Central memory CD4-positive, alpha-beta T cell (primary cell): ENCODE measurements at places on chromosomes 16 and 17.

DNA sequence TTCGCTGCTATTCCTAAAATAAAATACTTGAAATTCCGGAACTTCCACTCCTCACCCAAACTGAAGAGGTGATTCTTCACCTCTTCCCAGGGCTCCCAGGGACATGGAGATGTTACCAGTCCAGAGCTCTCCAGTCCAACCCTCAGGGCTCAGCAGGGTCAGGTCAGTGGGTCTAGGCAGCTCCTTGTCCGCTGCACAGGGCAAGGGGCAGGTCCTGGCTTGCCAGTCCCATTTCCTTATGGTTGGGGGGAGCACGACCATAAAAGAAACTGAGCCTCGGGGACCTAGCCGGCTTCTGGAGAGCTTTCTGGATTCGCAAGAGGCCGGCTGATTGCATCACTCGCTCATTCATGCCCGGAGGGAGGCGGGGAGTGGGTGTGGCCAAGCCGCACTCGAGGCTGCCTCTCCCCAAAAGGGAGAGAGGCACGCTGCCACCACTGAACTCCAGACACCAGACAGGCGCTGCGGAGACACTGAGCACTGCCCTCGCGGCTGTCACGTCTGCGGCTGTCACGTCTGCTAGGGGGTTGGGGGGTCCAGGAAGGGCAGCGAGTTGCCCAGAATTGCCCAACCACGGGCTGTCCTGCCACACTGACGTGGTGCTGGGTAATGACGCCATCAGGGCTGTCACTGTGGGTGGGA lies 15.8 kb downstream of the SLC7A5 start:
- peak; percentile 80 for DNase-seq

DNA sequence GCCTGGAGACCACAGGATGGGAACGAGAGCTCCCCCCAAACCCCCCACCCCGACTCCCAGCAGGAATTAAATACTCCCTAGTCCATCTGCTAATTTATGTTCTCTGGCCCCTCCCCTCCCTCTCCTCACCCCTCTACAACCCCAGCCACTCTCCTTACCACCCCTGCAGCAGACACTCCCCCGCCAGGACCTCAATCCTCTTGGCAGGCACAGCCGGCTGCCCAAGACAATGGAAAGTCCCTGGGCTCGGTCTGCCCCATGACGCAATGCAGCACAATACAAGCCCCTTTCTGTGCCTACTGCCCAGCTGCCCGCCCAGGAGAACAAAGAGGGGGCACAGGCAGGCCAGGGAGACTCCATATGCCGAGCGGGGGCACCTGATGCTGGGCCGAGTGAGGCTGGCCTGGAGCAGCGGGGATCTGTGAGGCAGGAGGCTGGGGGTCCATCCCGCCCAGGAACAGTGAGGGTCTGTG lies 30.3 kb upstream of the CDC42EP4 start:
- DNase-seq = no peak

DNA sequence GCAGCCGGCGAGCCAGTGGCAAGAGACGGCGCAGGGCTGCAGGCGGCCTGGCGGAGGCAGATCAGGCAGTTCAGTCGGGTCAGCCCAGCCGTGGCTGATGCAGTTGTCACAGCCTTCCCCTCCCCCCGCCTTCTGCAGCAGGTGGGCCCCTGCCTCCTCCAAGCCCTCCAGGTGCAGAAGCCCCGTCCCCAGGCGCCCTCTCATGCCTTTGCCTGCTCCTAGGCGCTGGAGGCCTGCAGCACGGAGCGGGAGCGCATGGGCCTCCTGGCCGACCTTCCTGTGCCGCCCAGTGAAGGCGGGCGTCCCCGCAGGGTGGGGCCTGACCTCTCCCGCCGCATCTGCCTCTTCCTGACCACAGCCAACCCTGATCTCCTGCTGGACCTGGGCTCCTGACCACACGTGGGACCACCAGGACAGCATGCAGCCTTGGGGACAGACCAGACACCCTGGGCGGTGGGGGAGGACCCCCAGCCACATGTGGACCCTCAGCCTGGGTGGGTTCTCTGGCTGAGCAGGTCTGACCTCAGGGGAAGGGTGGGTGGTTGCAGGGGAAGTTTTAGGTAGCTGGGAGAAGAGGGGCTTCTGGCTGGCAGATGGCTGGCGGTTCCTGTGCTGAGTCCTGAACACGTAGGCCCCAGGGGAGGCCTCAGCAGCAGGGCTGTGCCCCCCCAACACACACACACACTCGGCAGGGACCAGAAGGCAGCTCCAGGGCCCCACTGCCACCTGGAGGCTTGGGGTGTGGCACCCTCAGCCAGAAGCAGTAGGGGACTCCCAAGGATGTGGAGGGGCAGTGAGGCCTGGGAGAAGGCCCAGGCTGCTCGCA lies 3.1 kb upstream of the MRPS34 start:
- no peak for DNase-seq

DNA sequence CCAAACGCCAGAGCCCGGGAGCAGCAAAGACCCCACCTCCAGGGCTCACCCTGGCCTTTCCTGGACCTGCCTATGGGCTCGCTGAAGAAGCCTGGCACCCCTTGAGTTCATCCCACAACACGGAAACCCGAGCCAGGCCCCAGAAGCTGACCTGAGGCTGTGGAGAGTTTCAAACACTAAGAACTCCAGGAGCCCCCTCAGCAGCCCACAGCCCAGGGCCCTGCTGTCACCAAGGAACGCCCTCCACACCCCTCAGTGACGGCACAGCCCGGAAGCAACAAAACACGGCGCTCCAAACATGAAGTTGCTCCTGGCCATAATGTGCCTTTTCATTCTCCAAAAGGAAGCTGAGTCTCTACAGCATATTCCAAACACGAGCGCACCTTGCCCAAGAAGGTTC lies 9.2 kb downstream of the SLC38A10 start:
- DNase-seq = no peak

DNA sequence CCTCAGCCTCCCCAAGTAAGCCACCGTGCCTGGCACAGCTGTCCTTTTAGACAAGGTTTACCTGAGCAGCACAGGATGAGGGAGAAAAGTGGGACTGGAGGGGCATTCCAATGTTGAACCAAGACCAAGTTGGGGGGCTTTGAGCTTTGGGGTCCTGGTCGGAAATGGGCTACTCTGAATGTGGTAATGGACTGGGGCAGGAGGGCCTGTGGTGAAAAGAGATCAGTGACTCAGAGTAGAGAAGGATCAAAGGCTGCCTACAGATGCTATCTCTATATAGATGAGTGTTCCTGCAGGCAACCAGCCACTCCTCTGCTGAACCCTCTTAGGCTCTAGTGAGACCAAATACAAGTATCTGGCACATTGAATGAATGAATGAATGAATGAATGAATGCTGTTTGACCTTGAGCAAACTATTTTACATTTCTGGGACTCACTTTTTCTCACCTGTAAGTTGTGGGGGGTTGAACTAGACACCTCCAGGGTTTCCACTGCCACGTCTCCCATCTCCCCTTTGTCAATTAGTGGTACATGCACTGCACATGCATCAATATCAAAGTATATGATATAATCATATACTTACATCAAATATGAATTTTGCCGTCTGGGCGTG lies 26.3 kb upstream of the ETV4 start:
- no peak for DNase-seq

- DNase-seq = peak; percentile 84
Observed at GRCh38 chr17:80252871-80253270, 7.8 kb upstream of the RNF213 start.

DNA sequence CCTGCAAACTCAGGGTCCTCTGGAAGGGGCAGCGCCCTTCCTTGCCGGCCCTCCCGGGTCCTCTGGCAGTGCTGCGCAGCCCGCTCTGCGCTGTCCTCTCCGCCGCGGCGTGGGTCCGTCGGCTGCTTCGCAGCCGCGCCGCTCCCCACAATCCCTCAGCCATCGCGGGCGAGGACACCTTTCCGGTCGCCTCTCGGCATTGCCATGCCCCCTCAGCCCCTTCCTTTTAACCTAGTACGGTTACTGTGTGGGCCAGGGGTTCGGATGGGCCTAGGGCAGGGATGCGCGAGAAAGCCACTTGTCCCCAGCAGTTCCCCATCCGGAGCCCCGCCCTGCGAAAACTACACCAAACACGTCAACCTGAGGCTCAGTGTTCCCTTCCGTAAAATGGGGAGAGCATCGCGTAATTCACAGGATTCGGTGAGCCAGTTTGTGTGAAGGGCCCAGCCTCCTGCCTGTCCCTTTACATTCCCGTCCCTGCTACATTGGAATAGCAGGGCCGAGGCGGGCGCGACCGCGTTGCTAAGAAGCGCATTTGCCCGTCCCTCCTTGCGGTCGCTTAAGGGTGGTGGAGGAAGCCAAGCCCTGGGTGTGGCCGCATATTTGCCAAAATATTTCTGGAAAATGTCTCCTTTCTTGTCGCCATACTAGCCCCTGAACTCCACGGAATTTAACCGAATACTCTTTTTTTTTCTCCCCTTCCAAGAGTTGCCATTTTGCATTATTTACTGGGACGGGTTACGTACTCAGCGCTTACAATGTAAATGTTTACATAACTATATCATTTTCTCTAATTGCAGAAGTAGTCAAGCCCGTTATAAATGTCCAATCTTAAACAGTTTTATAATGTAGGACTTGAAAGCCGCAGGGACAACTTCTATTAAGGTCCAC lies 13.2 kb downstream of the COPZ2 start:
- DNase-seq = peak; percentile 48

DNA sequence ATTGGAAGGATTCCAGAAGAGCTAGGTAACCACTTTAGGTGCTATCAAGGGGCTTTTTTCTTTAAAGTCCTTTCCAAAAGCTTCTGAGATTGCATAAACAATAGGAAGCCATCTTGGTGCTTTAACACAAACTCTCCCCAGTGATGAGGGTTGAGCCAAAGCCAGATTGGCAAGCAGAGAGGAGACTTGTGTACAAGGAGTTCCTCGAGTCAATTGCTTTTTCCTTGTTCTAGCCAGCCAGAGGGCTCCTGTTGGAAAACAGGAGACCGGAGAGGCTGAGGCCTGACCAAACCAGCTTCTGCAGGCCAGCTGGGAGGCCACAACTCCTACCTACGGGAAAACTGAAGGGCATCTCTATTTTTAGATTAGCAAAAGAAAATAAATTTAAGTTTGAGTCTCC lies 46.5 kb downstream of the MAPT start:
- no peak for DNase-seq

DNA sequence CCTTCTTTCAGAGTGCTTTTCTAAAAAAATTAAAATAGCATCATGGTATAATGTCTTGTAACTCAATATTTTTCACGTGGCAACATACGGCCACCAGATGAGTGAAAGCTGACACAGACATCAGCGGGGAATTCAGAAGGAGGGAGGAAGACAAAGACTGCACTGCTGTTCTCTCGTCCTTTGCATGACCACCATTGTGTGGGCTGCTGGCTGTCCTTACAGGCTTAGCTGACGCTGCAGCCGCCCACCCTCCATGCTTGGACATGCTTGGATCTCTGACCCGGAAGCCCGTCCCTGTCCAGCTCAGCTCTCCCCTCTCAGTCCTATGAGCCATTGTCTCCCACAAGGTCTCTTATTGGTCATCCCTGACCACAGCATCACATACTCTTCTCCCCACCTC lies 11.4 kb upstream of the MLYCD start:
- DNase-seq = no peak

DNA sequence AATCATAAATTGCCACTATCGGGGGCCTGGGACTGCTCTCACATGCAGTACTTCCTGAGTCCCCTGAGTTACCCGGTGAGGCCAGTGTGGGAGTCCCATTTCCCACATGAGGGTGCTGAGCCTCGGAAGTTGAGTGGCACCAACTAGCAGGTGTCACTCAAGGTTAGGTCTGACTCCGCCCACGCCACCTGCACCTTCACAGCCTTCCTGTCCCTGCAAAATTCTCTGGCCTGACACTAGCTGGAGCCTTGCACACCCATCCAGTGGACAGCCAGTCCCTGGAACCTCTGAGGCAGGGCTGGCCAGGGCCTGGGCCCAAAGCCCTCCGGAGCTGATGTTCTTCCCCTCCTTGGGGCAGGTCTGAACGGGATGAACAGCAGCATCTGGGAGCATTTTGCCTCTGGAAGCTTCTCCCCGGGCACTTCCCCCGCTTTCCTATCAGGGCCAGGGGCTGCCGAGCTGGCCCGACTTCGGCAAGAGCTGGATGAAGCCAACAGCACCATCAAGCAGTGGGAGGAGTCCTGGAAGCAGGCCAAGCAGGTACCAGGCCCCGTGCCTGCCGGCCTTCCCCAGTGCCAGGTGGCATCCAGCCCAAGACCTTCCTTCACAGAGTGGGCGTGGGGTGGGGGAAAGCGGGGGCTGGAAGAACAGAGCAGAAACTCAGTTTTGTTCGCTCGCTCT lies 21.9 kb downstream of the UNC13D start:
- DNase-seq = peak; percentile 24

GRCh38 chr16:10965440-10966061 lies 21.2 kb downstream of the CLEC16A start:
- DNase-seq = no peak

DNA sequence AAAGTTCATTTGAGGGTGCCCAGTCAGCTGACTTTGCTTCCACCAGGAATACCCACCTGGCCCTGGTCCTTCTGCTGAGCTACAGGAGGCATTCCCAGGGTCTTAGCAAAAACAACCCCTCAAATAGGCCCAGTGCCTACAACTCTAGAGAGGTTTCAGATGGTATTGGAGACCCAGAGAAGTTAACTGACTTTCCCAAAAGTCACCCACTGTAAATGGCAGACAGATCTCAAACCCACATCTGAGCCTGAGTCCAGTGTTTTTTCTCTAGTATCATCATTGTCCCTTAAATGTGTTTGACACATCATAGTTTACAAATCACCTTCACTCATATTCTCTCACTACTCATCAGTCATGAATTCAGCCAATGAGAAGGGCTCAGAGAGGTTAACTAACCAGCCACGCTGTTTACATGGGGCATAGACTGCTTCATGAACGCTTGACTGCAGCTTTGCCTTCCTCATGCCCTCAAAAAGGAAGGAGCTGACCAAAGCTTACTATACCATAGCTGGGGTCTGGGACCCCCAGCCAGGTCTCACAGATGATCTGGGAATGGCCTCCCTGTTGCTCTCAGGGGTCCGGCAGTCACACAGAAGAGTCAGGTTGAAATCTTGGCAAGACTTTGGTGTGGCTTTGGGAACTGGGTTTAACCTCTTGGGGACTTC lies 3.7 kb downstream of the PHOSPHO1 start:
- DNase-seq = no peak

DNA sequence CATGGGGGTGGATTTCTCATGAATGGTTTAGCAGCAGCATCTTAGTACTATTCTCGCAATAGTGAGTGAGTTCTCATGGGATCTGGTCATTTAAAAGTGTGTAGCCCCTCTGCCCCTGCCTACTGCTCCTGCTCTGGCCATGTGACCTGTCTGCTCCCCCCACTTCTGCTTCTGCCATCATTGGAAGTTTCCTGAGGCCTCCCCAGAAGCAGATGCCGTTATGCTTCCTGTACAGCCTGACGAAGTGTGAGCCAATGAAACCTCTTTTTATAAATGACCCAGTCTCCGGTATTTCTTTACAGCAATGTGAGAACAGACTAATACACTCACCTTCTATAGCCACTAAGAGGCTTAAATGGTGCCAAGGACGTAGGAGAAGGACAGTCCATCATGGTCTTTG lies 51.5 kb downstream of the NOL11 start:
- DNase-seq = no peak
